Astrocyte (in vitro differentiated cells and primary cell): ENCODE measurements at places on chromosomes 11 and 22. TPM values are rescaled to one million over a fixed set of nuclear protein-coding genes. Genes with fewer than 3 reads are reported as not detected.

The APOL5 gene
- total RNA-seq = not detected in 2 replicates

The FAM181B gene
- 0.11 and 0.17 TPM in 2 replicates for total RNA-seq

- no peak overlapping the region for H3K27ac ChIP-seq
- H3K4me3 ChIP-seq = no peak overlapping the region
- no peaks in the 10 kb centered on the region for H3K36me3 ChIP-seq
- no peak for DNase-seq
- no peaks in the 10 kb centered on the region for H3K27me3 ChIP-seq
Observed at GRCh38 chr22:26690654-26691376, 33.4 kb downstream of the MIAT start.

GRCh38 chr11:66950112-66950535 lies 8.1 kb downstream of the PC start:
- no peaks in the 10 kb centered on the region for H3K27me3 ChIP-seq
- no peak overlapping the region for H3K4me3 ChIP-seq
- no peaks in the 10 kb centered on the region for H3K36me3 ChIP-seq
- peak overlapping the region; percentile 39 for H3K27ac ChIP-seq
